ENCODE measurements at places on chromosomes 5 and 9. TPM values are rescaled to one million over a fixed set of nuclear protein-coding genes. Genes with fewer than 3 reads are reported as not detected.

PAPPA gene
- polyA plus RNA-seq, result 3.4 TPM

NTRK2 gene
- polyA plus RNA-seq, result 113 TPM

GLRA1 gene
- 0.24 TPM for polyA plus RNA-seq

DNA sequence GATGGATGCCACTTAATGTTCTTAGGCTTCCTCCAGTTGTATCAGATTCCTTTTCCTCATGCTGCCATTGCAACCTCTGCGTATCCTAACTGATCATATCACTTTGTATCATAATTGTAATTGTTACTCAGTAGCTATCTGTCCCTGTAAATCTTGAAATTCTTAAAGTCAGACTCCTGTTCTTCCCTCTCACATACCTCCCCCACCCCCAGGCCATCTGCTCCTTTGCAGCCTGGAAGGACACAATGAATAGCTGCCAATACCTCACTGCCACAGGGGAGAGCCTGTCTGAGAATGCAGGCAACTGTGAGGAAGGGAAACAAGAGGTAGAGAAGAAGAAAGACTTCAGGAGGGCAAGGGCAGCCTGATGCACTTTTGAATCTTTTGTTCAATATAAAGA is 228.5 kb downstream of the ENC1 start:
- no peak for DNase-seq

DNA sequence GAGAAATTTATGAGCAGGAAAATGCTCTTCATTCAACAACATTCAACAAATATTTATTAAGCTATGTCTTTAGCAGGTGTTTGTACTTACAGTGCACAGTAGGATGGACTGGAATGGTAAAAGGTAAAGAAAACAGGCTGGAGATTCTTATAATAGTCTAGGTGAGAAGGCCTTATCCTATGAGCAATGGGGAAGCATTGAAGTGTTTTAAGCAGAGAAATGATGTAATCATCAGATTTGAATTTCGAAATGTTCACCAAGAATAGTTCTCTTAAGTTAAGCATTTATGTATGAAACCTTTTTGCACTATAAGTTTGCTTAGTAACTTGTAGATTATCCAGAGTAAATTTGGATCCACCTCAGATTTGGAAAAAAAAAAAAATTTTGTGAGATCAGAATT is 209.3 kb downstream of the NR3C1 start:
- DNase-seq, result no peak

DNA sequence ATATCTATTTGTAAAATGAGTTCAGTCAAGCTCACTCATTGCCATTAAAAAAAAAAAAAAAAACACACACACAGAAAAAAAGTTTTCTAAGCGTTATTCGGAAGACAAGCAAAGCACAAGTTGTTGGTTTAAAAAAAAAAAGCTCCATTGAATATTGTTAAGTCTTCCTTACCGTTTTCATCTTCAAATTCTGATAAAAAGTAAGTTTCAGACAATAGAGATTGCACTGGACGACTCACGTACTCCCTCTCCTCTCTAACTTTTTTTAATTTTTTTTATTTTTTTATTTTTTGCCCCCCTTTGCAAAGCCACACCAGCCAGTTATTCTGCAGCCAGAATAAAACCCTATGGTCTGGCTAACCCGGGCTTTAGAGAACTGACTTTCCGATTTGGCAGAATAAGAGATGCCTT is 544 bp downstream of the ADAMTS6 start:
- DNase-seq, result peak; percentile 10
